LoVo (cell line): ENCODE measurements at places on chromosomes 3 and 15.

DNA sequence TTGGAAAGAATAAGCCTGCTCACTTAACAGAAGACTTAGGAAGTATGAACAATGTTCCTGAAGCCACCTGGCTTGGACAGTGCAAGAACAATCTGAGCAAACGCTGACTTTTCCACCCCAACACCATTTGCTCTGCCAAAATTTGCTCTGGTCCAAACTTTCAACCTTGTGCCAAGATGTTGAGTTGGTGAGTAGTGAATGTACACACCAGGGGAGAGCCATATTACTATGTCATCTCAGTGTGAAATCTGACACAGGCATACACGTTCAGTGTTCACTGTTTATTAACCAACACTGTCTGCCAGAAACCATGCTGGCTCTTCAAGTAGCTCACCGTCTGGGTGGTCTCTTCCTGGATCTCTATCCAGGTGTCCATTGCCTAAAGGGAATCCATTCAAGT is 152.9 kb upstream of the LPP start:
- DNase-seq = no peak

DNA sequence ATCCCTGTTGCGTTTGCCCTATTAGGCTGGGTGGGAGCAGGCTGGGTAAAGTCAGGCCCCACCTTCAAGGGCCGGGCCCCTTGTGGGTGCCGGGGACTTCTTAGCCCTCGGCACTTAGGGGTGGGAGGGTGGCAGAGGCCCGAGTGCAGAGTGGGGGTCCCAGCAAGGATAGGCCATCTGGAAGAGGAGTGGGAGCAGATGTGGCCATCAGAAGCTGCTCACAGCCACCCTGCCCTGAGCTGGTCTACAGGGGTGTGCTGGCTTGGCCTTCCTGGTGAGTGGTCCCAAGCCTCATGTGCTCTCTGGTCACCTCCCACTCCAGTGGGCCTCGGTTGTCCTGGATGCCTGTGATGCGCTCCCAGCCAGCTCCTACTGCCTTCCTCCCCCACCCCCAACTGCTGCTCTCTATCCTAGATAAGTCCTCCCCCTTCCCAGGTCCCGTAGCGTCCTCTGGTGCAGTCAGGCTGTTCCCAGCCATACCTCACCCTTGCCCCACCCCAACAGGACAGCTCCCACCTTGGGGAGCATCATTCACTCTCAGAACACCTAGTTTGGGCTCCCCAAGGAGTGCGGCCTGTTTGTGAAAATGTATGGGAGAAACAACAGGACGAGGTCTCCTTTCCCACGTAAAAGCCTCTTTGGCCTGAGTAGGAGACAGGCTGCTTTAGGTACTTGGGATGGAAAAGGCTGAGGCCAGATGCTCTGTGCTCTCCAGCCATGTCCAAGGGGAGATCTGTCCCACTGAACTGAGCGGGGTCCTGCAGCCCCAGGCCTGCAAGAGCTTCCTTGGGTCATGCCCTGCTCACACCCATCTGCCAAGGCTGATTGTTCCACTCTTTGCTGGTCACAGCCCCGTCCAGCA is 24.9 kb upstream of the PLXNA1 start:
- DNase-seq = no peak

GRCh38 chr3:183981990-183982644 is 35.6 kb downstream of the ABCC5 start:
- no peak for DNase-seq

- DNase-seq = no peak
These were observed 117.5 kb downstream of the FAM174B start for GRCh38 chr15:92538115-92538514.

DNA sequence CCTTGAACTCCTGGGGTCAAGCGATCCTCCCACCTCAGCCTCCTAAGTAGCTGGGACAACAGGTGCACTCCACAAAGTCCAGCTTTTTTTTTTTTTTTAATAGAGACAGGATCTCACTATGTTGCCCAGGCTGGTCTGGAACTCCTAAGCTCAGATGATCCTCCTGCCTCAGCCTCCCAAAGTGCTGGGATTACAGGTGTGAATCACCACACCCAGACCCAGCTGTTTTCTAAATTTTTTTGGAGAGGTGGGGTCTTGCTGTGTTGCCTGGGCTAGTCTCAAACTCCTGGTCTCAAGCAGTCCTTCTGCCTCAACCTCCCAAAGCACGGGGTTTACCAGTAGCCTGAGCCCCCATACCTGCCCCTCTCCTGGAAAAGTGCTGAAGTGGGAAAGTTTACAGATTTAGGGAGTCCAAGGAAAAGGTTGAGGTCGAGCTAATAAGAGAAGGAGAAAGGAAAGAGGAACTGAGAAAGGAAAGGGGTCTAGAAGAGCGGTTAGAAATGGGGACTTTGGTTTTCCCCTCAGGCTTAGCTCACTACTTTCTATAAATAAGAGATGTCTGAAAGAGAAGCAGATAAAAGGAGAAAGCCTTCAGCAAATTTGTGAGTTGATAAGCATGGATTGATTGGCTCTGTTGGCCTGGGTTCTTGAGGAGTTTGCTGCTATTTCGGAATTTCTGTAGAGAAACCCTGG is 23.6 kb downstream of the UBE2E1 start:
- DNase-seq = no peak

DNA sequence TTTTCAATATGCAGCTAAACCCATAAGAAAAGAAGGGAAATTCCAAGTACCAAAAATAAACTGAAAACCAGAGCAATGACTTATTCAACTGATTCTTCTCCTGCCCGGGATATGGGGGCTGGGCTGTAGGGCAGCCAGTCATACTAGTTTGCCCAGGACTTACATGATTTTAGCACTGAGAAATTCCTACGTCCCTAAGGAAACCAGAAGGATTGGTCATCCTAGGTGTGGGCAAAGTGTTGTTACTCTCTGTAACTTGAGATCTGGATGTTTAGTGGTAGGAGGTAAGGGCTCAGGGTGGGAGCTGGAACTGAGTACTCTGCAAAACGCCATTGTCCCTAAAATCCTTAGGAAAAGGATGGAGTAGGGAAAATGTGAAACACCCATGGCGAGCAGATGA is 1.2 kb upstream of the DAZL start:
- DNase-seq = no peak
